Epithelial cell of proximal tubule (primary cell): ENCODE measurements at places on chromosomes 6 and 20.

- DNase-seq, result no peak
Measured at GRCh38 chr6:24229696-24230405, 103.8 kb downstream of the NRSN1 start.

DNA sequence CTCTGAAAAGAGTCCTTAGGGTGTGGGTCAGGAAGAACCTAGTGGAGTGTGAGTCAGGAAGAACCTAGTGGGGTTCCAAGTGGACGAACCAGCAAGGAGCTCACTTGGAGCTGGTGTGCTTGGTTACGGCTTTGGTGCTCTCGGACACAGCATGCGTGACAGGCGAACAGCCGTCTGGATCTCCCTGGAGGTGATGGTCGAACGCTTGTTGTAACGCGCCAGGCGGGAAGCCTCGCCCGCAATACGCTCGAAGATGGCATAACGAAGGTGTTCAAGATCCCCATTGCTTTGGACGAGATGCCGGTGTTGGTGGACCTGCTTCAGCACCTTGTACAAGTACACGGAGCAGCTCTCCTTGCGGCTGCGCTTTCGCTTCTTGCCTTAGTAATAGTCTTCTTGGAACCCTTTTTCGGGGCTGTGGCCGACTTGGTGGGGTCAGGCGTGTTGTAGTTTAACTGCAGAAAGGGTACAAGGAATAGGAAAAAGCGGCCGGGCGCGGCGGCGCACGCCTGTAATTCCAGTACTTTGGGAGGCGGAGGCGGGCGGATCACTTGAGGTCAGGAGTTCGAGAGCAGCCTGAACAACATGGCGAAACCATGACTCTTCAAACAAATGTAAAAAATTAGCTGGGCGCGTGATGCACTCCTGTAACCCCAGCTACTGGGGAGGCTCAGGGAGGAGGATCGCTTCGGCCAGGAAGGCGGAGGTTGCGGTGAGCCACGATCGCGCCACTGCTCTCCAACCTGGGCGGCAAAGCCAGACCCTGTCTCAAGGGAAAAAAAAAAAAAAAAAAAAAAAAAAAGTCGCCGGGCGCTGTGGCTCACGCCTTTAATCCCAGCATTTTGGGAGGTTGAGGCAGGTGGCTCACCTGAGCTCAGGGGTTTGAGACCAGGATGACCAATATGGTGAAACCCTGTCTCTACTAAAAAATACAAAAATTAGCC lies 48.0 kb downstream of the OR2B2 start:
- no peak for DNase-seq

DNA sequence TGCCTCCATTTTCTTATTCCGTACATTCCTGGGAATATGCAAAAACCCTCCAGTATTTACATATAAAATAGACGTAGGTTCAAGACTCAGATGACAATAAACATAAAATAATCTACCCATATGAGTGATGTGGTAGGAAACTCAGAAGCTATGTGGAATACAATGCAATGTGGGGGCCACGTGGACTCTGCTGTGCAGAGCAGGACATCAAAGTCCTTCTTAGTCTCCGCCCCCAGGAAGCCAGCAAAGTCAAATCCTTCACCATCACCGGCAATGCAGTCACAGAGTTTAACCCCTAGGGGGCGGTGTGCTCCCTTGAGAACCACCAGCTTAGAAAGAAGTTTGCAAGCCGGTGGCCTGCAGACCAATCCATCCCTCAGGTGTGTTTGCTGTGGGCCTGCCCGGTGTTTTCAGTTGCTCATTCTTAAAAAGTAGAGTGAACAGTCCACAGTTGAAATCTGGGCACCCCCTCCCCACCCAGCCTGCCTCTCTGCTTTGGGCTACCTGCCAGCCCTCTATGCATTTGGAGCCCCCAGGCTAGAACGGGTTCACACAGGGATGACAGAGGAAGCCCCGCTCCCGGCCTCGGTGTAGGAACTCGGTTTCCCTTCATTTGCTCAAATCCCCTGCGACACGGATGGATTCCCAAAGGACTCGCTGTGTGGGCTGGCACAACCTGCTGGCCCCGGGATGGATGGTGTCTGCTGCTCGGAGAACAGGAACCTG lies 59.9 kb downstream of the SULF2 start:
- DNase-seq, result peak; percentile 53

DNA sequence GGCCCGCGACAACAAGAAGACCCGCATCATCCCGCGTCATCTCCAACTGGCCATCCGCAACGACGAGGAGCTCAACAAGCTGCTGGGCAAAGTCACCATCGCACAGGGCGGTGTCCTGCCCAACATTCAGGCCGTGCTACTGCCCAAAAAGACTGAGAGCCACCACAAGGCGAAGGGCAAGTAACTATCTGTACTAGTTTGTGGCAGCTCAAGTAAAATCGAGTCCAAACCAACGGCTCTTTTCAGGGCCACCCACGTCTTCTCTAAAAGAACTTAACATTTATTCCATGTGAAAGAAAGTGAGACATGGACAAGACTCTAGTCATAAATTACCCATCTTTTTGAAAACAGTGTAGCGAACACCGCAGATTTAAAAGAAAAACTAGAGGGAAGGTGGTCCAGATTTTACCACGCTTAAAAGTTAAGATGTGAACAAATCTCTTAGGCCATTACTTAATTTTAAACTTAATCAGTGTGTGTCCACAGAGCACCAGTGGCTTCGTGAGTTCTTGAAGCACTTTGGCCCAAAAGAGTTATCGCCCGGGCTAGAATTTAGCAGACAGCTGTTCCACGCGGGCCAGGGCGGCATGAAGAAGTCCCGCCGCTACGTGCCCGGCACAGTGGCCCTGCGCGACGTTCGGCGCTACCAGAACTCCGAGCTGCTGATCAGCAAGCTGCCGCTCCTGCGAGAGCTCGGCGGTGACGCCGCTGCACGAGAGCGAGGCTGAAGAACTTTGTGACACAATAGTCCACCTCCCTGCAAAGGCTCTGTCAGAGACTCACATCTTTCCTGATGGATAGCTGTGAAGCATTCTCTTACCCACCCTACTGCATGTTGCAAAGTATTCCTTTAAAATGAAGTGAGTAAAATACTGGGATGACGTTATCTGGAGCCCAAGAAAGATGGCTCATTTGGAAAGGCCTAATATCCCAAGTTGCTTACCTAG lies 113.9 kb upstream of the PRSS16 start:
- DNase-seq, result no peak

- DNase-seq, result no peak
Measured at GRCh38 chr6:158161566-158162254, 6.4 kb downstream of the SERAC1 start.

DNA sequence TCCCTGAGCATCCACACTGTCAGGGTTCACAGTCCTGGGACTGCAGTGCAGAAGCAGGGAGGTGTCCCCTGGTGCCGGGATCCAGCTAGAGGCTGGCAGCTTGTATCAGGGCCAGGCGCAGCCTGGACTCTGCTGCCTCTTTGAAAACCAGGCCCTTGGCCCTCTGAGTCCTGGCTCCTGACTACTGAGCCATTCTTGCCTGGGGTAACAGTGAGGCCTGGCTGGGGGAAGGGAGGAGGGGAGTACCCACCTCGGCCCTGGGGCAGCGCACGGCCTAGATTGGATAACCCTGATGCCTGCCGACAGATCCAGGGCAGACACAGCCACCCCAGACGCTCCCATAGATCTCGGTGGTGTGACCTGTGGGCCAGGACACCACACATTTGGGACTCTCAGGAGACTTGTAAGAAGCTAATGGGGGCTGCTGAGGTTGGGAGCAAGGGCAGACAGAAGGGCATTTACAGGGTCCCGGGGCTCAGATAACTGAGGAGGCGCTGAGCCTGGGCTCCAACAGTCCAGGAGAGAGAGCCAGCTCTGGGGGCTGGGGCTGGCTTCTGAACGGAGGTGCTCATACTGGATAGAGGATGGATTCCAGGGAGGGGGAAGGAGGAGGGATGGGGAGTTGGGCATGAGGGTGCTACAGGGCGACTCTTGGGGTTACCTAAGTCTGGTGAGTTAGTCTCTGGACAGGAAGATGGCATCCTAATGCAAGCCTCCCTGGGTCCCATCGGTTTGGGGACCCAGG lies 30.5 kb downstream of the SPDEF start:
- DNase-seq, result no peak

DNA sequence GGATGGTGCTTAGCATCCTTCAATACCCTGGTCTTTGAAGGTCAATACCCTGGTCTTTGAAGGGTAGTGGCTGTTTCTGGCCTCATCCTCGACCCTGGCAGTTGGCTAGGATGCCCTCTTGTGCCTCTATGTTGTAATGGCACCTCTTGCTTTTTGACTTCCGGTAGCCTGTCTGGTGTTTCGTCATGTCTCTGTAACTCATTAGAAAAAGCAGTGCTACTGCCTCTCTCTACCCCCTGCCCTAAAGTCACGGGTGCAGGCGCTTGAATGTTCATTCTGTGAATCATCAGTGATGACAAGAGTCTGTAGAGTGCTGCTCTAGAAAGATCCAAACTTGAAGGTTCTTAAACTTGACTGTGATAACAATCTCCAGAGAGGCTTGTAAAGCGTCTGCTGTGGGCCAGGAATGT lies 28.3 kb downstream of the RSPO4 start:
- DNase-seq, result peak; percentile 64

- no peak for DNase-seq
Measured at GRCh38 chr6:96898241-96898851, 655 bp upstream of the NDUFAF4 start.
